CD4-positive, alpha-beta T cell treated with Interferon gamma for 1 hour (primary cell): ENCODE measurements at places on chromosomes 13 and 19.

GRCh38 chr13:62702502-62702901 is 1286.9 kb upstream of the PCDH20 start:
- DNase-seq: no peak

DNA sequence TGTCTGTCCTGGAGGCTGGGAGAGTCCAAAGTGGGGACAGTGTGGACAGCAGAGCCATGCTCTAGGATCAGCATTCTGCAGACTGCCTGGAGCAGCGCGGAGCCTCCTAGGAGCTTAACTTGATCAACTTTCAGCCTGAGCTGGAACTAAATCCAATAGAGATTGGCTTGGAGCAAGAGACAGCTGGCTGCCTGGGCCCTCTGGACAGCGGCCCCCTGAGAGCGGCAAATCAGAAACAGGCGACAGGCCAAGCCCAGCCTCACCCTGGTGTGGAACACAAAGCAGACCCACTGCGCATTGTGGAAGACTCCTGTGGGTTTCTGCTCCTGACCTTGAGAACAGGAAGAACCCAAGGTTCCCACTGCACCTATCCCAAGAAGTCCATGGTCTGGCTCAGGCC is 462.2 kb downstream of the TSHZ3 start:
- DNase-seq: no peak

DNA sequence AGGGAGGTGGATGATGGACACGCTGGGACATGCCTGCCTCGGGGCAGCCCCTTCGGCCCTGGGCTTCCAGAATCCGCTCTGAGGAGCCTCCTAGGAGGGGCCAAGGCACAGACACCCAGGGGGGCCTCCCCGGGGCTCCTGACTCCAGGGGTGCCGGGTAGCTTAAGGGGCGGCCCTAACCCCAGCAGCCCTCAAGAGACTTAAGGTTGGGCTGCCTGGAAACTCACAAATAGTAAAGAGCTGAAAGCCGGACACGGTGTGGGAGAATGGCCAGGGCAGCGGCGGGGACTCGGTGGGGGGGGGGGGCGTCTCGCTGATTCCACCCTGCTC is 7.7 kb downstream of the ARID3A start:
- DNase-seq: no peak

DNA sequence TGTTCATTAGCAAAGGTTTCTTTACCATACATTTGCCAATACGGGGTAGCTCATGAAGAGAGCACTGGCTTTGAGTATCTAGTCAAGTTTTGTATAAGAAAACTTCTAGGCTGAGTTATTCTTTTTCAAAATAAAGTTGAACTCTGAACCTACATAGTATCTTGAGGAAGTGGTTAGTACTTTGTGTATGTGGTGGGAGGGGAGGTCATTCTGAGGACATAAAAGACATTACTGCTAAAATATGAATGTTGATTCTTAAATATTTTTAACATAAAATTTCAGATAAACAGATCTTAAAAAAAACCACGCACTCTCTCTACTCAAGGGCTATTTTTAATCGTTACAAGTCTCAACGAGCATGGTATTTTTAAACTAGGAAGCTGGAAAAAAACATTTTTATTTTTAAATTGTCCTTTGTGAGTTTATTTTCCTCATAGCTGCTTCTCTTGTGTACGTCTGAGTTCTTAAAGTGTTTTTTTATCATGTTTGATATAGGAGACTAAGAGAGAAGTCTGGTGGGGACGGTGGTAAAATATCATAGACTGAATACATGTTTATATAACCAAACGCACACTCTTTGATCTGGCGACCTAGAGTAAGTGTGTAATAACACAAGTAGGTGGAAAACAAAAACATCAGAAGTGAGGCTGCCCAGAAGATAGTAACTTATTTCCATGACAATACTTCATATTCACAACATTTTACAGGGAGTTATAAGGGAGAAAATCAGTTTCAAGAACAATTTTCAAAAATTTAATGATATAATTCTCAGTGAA is 118.0 kb upstream of the POSTN start:
- no peak for DNase-seq

- DNase-seq: no peak
Observed at GRCh38 chr19:54302257-54302656, 10.7 kb downstream of the LILRA5 start.

DNA sequence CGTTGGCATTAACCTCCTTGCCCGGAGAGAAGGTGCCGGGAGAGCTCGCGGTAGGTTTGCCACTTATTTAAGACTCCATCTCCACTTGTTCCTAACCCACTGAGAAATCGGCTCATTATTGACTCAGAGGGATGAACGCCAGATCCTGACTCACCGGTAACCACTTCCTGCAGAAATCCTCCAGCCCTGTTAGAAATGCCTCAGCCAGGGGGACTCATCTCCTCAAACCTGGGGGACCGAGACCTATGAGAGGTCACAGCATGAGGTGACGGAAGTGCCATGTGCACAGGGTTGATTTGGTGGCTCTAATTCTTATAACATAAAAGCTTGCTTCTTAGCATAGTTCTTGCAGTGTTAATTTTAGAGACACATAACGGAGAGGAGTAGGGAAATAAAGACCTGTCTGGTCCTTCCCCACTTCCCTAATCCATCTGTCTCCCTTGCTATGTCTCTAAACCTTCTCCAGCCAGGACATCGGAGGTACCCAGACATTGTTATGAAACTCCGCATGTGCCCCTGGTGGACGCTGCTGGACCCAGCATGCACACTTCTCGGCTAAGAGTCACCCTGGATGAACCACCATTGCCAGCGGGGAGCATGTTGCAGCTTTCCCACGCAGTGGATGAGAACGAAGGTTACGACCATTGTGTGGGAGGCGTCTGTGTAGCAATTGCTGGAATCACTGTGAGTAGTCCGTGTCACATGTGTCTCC is 158.9 kb downstream of the EFNB2 start:
- DNase-seq: no peak

GRCh38 chr13:36891752-36892151 is 28.3 kb downstream of the SMAD9 start:
- DNase-seq: no peak

GRCh38 chr19:17393914-17394313 is at the start of gene CCDC194:
Gene CCDC194 (minus strand): TSS chr19:17394196. CDS start chr19:17394158, 38 bp downstream.
- DNase-seq: no peak
